Heart left ventricle (tissue), 16 donors: ENCODE measurements at places on chromosomes 7 and 10.

DNA sequence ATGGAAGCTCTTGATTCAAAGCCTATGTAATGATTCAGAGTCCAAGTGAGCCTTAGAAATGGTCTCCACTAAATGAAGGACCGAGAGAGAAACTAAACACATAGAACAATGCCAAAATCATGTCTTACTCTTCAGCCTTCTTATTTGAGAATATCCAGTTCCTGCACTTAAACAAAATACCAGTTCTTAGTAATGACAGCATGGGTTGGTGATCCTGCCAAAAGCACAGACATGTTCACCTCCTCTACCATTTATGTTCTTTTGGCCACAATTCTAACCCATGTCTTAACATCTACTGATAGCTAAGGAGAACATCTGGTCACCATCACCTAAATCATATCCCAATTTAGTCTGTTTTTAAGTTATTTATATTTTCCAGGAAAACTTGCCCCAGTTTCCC is 239.6 kb upstream of the PTN start:
- DNase-seq = no peak

DNA sequence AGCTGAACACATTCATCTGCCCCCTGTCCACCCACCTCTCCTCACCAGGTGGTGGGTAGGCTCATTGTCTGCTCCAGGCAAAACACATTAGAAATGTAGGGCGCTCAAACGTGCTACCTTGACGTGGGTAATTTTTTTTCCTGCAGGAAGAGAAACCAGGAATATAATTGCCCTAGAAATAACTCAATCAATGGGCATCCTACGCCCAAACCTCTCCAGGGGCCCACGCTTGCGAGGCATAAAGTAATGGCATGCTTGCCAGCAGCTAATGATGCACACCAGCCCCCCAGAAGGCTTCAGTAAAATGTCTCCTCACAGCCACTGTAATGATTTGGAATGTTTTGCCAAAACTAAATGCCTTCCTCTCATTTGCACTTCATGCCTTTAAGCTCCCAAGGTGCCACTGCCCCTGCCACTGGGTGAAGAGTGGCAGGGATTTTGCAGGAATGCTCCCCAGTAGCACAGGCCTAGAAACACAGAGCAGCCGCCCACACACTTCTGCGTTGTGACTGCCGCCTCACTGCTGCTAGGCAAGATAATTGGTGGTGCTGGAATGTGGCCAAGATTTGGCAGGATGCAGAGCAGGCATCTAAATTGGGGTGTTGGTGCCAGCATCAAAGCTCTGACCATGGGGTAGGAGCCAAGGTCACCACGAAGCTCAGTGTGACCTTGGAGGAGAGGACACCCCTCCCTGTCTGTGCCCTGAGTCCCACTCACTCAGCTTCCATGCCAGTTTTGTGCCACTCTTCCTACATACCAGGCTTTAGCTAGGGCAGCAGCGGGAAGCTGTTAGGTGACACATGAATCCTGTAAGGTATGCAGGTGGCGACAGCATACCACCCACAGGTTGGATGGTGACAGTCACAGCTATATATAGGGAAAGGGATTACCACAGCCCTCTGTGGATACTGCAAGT is 48.7 kb upstream of the PPP1R3C start:
- DNase-seq = peak; percentile 74

- no peak for DNase-seq
Measured at GRCh38 chr10:14372606-14373005, 41.9 kb upstream of the FRMD4A start.

- no peak for DNase-seq
Measured at GRCh38 chr7:27933671-27934565, 194.0 kb downstream of the TAX1BP1 start.

- DNase-seq = no peak
Measured at GRCh38 chr10:121818599-121818998, 109.2 kb downstream of the ATE1 start.

DNA sequence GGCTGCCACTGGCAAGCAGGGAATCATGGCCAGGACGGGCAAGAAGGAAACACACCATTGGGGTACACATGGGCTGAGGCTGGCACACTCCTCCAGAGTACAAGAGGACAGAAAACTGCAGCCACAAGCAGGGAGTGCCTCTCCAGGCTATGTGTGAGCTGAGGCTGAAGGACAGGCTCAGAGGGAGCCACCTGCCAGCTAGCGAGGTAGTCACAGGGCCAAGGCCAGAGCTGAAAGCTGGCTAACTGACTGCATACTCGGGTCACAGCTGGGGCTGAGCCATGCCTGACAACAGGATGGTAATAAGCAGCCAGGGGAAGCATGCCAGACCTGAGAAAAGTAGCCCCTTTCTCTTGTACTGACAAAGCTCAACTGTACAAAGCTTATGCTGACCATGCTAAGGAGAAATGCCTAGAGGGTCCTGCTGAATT is 52.0 kb downstream of the KIF5B start:
- peak; percentile 21 for DNase-seq

- DNase-seq = no peak
Measured at GRCh38 chr7:156943091-156944041, 6.1 kb upstream of the NOM1 start.

- DNase-seq = no peak
Measured at GRCh38 chr7:21377545-21377944, 50.3 kb upstream of the SP4 start.

GRCh38 chr7:49840751-49841405 is 67.4 kb downstream of the VWC2 start:
- DNase-seq = no peak

GRCh38 chr10:81031774-81032173 is 494.1 kb downstream of the SH2D4B start:
- DNase-seq = no peak

DNA sequence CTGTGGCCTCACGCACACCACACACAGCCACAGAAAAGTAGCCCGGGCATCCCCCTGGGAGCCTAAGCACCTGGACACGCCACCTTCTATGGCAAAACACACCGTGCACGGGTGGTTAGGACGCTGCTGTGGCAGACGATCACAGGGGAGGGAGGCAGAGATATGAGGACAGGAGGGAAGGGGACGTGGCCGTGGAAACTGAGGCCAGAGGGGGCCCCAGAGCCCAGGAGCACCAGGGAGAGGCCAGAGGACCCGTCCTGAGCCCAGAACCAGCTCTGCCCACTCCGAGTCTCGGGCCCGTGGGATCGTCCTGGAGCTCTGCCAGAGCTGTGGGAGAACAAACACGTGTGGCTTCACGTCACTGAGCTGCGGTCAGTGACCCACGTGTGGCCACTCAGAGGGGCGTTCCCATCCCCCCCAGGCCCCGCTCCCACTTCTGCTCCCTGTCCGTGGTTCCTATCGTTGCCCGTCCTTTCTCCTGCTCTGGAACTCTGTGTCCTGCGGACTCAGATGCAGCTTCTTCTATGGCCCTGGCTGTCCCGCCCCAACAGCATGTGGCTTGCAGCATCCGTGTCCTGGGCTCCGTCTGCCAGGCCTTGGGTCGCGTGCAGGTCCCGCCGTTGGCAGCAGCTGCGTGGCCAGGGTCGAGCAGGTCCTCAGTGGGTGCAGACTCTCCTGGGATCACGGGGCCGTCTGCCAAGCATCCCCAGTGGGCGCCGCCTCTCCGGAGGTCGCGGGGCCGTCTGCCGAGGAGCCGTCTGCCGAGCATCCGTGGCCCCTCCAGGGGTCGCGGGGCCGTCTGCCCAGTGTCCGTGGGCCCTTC is 31.0 kb downstream of the GET4 start:
- DNase-seq = no peak

GRCh38 chr10:63071145-63071544 is 62.0 kb upstream of the NRBF2 start:
- no peak for DNase-seq

DNA sequence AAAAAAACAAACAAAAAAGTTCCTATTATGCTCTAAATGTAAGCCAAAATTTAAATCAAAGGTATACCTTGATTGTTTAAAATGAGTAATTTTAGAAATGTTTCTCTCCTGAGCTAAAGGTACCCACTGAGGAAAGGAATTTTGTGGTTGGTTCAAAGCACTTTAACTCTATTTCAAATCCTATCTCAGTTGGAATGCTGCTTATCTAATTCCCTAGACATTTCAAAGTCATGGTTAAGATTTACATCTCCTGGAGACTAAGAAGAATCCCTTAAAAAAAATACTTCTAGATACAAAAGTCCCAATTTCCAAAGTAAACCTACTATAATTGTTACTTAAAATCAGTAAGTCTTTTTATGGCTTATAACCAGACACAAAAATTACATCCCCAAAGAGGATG is 830.7 kb downstream of the GRID1 start:
- DNase-seq = no peak

DNA sequence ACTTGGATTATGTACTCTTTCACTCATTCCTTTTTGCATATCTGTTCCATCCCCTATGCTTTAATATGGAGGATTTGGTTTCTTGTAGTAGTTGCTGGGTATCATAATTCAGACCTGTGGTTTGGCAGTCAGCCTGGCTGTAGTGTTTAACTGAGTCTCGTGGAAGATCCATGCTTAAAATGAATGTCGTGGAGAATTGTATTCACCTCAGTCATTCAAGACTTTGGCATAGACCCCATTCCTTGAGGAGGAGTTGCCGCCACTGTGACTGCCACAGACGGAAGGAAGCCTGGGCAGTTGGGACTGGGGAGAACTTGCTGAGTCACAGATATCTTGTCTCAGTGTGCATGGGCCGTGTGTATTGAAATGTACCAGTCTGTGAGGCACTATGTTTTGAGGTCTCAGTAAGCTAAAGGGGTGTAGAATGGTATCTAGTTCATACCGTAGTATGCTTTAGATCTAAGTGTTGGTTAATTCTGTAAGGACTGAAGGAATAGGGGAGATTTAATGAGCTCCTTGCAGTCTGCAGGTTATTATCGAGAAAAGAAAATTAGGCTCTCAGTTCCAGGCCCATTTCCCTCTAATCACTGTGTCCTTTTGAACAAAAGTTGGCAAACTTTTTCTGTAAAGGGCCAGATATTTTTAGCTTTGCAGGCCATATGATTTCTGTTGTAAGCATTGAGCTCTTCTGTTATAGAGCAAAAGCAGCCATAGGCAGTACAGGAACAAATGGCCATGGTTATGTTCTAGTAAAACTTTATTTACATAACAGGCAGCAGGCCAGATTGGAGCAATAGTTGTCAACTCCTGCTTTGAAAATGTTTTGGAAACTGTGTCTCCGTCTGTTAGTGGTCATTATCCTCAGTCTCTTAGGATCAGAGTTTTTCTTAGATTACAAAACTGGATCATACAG is 76.8 kb downstream of the TPST1 start:
- peak; percentile 17 for DNase-seq

DNA sequence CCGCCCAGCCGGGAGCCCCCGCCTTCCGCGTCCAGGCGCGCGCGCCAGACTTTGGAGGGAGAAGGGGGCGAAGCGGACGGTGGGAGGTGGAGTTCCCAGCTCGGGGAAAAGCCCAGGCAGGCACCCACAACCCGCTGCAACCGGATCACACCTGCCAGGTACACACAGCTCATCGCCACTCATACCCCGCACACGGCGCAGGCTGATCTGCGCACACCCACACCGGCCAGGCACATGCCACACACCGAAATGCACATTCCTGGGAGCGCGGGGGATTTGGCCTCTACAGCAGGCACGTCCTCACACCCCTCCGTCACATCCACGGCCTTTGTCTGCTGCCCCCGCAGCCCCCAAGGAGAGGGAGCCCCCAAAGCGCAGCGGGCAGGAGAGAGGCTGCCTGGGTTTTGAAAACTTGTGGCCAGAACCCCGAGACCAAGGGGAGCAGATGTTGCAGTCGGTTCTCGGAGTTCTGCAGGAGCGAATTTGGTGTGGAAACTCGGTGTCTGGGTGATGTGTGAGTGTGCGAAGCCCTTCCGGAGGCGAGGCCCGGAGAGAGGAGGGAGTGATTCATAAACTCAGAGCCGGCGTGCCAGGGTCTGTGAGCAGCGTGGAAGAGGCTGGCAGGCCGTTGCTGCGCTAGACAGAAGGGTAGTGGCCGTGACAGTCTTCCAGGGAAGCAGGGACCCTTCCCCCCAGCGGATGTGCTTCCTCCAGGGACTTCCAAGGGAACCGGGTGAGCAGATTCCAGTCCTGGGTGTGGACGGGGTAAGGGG is 734 bp downstream of the CHST3 start:
- DNase-seq = peak; percentile 74

GRCh38 chr10:99782447-99783286 is at the start of gene ABCC2:
Gene ABCC2 (plus strand): TSS chr10:99782640. CDS start chr10:99782845, 205 bp downstream.
- DNase-seq = no peak

GRCh38 chr10:20966426-20966825 is 69.3 kb upstream of the NEBL start:
- no peak for DNase-seq

DNA sequence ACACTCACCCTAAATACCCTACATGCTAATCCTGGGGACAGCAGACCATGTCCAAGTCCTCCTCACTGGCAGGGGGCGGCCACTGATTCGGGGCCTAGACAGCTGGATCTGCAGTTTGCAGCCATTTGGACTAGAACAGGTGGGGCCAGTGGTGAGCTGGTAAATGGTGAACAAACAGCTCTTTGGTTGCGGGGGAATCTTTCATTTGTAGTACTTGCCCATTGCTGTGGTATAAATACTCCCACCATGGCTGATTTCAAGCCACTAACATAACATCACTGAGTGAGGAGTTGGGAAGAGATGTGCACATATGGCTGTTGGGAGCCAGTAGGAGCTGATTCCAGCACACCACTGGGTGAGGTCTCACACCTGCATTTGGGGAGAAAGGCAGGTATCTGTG is 13.5 kb downstream of the ZNF503 start:
- no peak for DNase-seq

DNA sequence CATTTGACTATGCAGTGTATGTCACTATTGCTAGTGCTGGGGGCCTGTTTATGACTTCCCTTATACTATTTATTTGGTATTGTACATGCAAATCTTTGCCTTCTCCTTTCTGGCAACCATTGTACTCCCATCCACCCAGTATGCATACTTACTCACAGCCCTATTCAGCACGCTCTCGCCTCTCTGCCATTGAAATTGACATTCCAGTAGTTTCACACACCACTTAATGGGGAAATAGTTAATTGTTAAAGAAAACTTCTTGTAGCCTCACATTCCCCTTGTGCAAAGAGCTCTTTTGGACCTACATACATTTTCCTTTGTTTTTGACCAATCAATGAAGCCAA is 9.9 kb downstream of the CLDN12 start:
- no peak for DNase-seq

DNA sequence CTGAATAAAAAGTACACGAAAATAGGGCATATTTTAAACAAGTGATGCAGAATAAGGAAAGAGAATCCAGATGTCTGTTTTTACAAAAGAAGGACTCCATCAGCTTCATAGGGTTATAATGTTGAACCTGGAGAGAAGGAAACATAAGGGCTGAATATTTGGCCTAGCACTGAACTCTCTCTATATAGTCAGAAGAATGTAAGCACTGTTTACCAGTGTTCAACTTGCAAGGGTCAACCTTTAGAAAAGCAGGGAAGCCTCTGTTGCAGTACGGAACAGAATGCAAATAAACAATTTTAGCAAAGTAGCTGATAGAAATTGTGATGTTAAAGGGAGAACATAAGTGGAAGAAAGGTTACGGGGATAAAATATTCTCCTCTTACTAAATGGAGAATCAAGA is 16.2 kb downstream of the CDK6 start:
- DNase-seq = no peak
